Fibroblast of the aortic adventitia (primary cell): ENCODE measurements at places on chromosomes 6 and 20. TPM values are rescaled to one million over a fixed set of nuclear protein-coding genes. Genes with fewer than 3 reads are reported as not detected.

Gene PHF3
- 78.5 and 146 TPM in 2 replicates for total RNA-seq

Gene FAM217A
- total RNA-seq, result not detected in 2 replicates

GRCh38 chr20:37981568-37981967 is 51.7 kb downstream of the TTI1 start:
- DNase-seq, result no peak

GRCh38 chr6:951399-952181 is 258.7 kb upstream of the EXOC2 start:
- no peak for DNase-seq

DNA sequence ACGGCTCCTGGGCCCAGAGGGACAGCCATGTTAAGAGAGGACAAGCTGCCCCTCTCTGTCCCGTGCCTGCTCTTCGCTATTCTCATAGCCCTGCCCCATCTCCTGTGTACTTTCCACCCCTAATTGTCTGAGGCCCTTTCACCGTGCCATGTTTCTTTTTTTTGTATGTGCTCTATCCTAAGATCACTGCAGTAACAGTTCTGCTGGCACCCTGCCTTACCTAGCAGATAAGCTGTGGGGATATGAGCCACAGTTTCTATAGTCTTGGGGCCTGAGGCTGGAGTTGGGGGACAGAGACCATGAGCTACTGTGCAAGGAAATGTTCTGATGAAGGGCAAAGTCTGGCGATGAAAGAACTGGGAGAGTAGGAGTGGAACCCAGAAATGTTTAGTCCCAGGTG is 269.5 kb upstream of the CITED2 start:
- DNase-seq, result peak; percentile 10

DNA sequence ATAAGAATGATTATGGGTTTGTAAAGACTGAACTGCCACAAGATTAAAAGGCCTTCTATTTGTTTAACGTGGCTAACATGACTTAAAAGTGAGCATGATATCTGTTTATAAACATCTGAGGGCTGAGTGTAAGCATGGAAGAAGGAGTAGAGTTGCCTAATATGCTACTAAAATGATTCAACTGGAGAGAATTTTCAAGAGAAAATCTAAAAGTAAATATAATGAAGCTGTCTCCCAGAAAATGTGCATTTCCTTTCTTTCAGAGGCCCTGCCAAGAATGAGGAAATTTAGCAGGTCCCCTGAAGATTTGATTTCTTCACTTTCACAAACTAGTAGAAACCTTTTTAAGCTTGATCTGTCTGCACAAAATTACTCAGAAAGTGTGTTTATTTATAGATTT is 4.2 kb upstream of the EYA4 start:
- DNase-seq, result peak; percentile 63

Gene BPIFB1
- total RNA-seq, result not detected in 2 replicates

Gene BPI
- total RNA-seq, result 1.4 TPM in 1 of 2 replicates, not detected in the other

Gene BMP2
- 10.6 and 12.3 TPM in 2 replicates for total RNA-seq

DNA sequence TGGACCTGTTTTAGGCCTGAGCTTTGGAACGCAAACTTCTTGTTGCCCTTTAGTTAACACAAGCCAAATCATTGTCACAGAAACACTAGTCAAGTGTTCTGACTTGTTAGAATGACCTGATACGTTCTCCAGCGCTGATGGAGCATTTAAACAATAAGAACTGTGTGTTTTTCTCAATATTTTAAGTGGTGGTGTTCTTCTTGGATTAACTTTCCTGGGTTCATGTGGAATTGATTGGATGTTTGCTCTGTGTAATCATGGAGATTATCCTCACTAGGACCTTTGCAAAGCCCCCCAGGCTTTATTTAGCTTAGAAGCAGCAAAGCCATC is 1.6 kb downstream of the LRRC1 start:
- DNase-seq, result no peak
